Sigmoid colon (tissue), 7 donors: ENCODE measurements at places on chromosomes 6 and 20. TPM values are rescaled to one million over a fixed set of nuclear protein-coding genes. Genes with fewer than 3 reads are reported as not detected.
A peak's percentile ranks its signal among the peaks of the same experiment; 100 is the strongest.

The HSPA12B gene
- 6.1 TPM for total RNA-seq

The DNAH8 gene
- not detected for total RNA-seq

The MRAP2 gene
- total RNA-seq, result 1.8 TPM

The BACH2 gene
- 1.1 TPM for total RNA-seq

The EBF4 gene
- 37.5 TPM for total RNA-seq

The IL20RA gene
- total RNA-seq, result 0.28 TPM

The WTAP gene
- 64.5 TPM for total RNA-seq

The TMEM14B gene
- 51.5 TPM for total RNA-seq

The DYNLT2 gene
- total RNA-seq, result 1.4 TPM

- peak; percentile 64 for DNase-seq
Observed at GRCh38 chr6:43772681-43773049, 2.7 kb downstream of the VEGFA start.

DNA sequence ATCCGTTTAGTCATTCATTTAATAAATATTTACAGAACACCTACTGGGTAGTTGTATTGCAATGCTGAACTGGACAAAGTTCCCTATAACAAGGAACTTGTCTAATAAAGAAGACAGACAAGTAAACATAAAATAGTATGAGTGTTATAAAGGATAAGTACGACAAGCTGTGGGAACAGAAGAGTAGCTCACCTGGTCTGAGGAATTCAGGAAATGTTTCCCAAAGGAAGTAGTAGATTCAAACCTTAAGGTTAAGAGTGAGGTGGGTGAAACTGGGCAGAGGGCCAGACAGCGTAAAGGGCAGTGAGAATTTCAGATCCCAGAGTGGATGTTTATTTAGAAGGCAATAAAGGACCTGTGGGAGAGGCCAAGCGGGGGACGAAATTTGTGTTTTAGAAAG is 72.3 kb upstream of the CD2AP start:
- DNase-seq, result no peak

GRCh38 chr6:46690141-46690755 is 2.6 kb downstream of the TDRD6 start:
- no peak for DNase-seq

DNA sequence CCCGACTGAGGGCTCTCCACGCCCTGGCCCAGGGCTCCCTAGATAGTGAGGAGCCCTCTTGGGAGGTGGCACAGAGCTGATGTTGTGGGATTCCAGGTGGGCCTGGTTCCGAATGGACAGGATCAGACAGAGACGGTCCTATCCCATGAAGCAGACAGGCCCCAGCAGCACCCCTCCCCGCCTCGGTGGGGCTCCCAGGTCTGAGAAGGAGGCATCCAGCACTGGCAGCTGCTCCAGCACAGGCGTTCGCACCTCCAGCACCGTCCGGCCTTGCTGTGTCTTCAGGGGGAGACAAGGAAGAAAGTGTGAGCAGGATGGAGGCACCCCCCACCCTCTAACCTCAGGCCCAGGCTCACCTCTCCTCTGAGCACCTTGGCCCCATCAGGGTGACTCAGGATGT is 28.7 kb downstream of the COL11A2 start:
- no peak for DNase-seq

- peak; percentile 35 for DNase-seq
Observed at GRCh38 chr20:1823450-1823844, 71.8 kb upstream of the SIRPA start.

DNA sequence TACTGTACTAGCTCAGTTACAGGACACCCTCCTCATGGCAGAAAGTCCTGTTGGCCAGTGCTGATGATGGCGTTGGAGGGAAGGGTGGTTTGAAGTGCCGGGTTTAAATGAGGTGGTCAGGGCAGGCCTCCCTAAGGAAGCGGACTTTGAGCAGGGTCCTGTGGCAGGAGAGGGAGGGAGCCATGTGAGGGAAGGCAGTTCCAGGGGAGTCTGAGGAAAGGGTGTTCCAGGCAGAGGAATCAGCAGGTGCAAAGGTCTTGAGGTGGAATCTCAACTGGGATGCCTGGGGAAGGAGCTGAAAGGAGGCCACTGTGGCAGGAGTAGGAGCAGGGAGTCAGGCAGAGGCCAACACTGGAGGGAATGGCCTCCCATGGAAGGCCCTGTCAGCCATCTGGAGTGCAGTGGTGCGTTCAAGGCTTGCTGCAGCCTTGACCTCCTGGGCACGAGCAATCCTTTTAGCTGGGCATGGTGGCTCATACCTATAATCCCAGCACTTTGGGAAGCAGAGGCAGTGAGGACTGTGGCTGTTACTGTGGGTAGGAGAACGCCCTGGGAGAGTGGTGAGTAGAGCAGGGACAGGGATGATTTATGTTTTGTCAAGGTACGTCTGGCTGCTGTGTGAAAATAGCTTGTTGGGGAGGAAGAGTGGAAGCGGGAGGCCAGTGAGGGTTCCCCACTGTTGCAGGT is 26.2 kb downstream of the VSTM2L start:
- DNase-seq, result no peak

- no peak for DNase-seq
Observed at GRCh38 chr6:16903470-16903869, 142.2 kb upstream of the ATXN1 start.

- no peak for DNase-seq
Observed at GRCh38 chr20:14374196-14374595, 36.8 kb upstream of the FLRT3 start.

GRCh38 chr6:34152806-34153520 is 7.1 kb upstream of the GRM4 start:
- DNase-seq, result peak; percentile 46

GRCh38 chr6:23040899-23041298 is 471.5 kb downstream of the HDGFL1 start:
- DNase-seq, result no peak

DNA sequence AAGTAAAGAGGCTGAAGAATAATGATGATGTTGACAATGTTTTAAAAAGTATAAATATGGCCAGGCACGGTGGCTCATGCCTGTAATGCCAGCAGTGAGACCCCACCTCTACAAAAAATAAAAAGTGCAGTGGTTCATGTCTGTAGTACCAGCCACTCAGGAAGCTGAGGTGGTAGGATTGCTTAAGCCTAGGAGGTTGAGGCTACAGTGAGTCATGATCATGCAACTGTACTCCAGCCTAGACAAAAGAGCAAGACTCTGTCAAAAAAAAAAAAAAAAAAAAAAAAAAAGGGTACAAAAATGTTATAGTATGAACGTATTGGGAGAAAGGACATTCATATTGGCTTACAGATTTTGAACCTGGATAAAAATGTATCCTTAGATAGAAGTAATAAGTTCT is 543.1 kb upstream of the IRAK1BP1 start:
- no peak for DNase-seq

- DNase-seq, result no peak
Observed at GRCh38 chr20:48740292-48740649, 87.5 kb downstream of the PREX1 start.

DNA sequence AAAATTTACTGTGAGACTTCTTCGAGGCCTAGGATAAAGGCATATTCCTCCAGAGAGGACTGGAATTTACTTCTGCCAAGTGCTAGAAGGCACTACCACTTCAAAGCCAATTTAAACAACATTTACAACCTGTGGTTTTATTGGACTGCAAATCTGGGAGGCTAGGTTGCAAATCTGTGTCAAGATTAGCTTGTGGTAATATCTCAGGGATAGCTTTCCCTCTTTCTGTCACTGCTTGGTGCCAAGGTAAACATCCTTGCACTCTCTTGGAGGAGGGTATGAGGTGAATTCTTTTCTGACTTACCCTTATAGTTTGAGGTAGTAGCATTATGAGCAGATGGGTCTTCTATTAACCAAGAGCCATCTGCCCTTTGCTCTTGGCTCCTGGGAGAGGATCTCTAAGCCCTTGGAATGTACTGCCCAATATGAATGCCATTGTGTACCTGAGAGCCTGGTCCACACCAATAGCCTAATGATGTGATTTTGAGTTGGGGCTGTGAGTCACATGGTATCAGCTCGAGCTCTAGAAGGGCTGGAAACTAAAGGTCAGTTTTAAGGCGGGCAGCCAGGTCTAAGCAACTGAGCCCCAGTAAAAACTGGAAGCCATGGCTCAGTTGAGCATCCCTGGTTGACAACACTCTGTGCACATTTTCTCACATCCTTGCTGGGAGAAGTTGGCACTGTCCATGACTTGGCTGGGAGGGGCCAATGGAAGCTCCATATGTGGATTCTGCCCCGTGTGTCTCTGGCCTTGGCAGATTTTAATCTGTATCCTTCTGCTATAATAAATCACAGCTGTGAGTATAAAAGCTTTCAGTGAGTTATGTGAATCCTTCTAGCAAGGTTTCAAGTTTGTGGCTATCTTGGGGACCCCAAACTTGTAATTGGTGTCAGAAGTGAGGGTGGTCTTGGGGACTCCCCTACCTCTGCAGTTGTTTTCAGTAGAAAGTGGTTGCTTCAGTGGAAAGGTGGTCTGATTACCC is 188.1 kb downstream of the UBE3D start:
- DNase-seq, result no peak

- DNase-seq, result no peak
Observed at GRCh38 chr6:52538901-52539354, 37.9 kb downstream of the TRAM2 start.
